ENCODE measurements at places on chromosomes 1 and 21.

- DNase-seq: no peak
Observed at GRCh38 chr1:3120994-3121393, 52.0 kb downstream of the PRDM16 start.

- DNase-seq: no peak
Observed at GRCh38 chr1:1365875-1366698, 7.7 kb upstream of the MXRA8 start.

DNA sequence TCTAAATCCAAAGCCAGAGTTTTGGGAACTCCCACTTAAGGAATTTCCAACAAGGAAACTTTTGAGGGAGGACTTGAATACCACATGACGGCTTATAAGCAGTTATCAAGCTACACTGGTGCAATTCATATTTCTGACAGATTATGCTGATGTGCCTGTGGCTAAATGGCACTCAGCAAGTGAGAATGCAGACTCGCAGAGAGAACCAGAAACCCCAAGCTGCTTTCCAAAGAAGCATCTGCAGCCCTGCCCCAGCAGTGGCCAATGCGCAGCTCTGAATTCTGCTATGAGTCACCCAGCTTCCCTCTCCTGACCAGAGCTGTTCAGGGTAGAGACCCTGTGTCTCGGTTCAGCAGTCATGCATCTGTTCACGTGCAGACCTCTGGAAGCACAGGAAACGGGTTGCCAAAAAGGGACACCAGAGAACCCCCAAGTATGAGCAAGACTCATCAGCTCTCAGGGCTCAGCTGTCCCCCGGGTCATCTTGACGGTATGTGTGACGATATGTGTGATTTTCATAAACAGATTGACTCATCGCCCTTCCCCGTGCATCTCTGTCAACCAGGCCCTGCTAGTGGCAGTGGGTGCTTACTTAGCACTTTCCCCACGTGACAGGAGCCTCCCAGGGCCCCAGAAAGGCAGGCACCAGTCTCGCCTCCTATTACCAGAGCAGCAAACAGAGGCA is 76.3 kb downstream of the ITPKB start:
- DNase-seq: peak; percentile 96

DNA sequence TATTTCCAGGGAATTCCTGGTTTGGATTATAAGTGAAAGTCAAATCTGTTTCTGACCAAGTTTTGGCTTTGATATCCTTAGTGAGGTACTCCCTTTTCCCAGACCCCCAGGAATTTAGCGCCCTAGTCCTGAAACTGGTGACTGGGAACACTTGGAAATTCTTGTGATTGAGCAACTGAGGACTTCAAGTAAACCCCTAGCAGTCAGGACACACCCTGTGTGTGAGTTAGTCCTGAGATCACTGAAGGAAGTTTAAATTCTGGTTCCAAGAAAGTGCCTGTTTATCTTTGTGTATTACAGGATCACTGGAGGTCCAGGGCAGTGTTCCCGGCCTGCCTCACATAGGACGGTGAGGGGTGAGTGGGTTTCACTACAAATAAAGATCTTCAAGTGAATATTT is 95.1 kb upstream of the F3 start:
- DNase-seq: peak; percentile 59

DNA sequence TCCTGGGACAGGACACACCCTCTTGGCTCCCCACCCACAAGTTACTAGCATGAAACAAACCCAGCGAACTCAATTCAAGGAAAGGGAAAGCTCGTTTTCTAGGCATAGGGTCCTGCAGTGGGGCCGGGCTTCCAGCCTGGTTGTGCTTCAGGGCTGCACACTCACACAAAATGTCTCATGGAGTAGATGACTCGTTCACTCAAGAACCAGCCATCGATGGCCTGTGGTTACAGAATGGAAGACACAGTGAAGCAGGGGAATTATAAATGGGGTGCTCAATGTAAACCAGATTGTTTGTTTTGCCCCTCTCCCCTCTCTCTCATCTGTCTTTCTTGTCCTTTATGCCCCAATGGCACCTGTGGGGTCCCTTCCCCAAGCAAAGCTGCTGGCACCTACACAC is 56.0 kb upstream of the COX20 start:
- no peak for DNase-seq

GRCh38 chr1:27602462-27603308 is 1.3 kb downstream of the AHDC1 start:
- peak; percentile 41 for DNase-seq

GRCh38 chr1:117751321-117751720 is 145.5 kb downstream of the TENT5C start:
- DNase-seq: no peak

- DNase-seq: no peak
Observed at GRCh38 chr1:14976256-14976655, 177.3 kb upstream of the TMEM51 start.

GRCh38 chr1:244049162-244050013 is 1.7 kb upstream of the ZBTB18 start:
- peak; percentile 19 for DNase-seq

GRCh38 chr21:16571594-16571993 is 841.8 kb downstream of the USP25 start:
- peak; percentile 79 for DNase-seq

- no peak for DNase-seq
Observed at GRCh38 chr21:23488245-23488644, 2119.0 kb downstream of the MRPL39 start.

- no peak for DNase-seq
Observed at GRCh38 chr1:15345705-15346345, 63.9 kb upstream of the EFHD2 start.

DNA sequence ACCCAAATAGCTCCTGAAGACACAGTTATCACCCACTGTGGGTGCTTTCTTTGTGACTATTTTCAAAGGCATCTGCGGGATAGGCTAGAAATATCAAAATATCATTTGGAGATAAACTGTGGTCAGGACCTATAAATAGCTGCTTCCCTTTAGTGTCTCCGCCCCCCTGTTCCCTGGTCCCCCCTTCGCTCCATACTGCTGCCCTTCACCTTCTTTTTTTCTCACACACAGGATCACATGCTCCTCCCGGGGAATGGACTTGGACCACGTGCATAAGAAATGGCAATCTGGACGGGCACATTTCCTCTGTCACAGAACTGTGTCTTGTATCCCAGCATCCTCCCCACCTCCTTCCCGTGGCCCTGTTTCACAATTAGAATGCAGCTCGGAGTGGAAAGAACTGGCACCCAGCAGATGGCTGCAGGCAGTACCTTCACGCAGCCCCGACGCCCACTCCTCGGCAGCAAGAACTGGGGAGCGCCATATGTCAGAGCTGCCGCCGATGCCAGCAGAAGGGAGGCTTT is 68.8 kb upstream of the SSX2IP start:
- DNase-seq: peak; percentile 37

DNA sequence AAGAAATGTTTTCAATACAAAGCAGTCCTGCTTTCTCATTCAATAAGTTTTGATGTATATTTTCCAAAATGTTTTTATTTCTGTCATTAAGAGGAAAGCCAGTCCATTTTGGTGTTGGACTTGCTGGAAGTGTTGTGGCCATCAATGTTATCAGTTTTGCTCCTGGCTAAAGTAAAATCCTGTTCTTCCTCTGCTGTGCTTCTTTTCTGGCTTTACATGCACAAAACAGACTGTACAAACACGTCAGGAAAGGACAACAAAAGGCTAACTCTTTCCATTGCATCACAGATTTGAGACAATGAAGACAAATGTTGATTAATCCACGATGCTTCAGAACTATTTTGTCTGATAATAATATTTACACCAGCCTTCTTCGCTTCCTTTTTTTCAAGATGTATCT is 735.4 kb downstream of the LTN1 start:
- peak; percentile 43 for DNase-seq

DNA sequence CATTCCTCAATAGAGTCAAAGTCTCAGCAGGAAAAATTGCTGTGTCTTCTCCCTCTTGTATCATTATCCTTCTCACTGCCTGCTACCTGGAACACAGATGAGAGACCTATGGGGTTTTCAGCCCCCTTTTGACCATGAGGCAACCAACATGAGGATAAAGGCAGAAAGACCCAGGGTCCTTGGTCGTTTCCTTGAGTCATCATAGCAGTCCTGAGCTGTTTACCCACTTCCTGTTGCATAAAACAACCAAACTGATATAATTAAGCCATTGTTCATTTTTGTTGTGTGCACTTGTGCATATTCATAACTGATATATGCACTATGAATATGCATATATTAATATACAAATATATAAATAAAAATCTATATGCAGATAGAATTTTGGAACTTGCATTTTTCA is 188.3 kb upstream of the MAP1LC3C start:
- DNase-seq: no peak

DNA sequence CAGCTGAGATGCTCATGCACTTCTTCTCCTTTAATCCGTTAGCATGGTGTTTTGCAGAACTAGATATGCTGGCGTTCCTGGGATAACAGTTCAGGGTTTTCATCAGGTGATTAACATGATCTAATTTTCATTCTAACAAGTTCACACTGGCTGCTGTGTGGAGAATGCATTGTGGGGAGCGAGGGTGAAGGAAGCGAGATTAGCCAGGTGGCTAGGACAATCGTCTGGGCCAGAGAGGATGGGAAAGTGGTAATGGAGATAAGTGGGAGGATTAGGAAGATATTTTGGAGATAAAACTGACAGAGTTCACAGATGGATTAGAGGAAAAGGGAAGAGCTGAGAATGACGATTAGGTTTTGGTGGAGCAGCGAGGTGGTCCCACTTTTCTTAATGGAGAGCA is 138.1 kb upstream of the MAGI3 start:
- no peak for DNase-seq

DNA sequence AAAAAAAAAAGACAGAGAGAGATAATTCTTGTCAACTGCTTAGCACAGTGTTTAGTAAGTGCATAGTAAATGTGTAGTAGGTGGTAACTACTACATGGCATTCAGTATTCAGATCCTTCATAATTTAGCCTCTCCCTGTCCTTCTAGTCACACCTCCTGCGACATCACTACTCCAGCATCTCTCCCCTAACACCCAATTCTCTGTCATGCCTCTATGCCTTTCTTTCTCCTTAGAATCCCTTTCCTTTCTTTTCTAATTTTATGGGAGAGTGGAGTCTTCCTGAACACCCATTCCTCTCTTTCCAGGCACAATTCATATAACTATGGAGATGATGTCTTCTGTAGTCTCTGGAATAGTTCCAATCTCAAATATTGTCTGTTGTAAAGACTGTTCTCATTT is 3.9 kb upstream of the VPS72 start:
- no peak for DNase-seq

- no peak for DNase-seq
Observed at GRCh38 chr1:4108331-4108730, 208.3 kb upstream of the C1orf174 start.

DNA sequence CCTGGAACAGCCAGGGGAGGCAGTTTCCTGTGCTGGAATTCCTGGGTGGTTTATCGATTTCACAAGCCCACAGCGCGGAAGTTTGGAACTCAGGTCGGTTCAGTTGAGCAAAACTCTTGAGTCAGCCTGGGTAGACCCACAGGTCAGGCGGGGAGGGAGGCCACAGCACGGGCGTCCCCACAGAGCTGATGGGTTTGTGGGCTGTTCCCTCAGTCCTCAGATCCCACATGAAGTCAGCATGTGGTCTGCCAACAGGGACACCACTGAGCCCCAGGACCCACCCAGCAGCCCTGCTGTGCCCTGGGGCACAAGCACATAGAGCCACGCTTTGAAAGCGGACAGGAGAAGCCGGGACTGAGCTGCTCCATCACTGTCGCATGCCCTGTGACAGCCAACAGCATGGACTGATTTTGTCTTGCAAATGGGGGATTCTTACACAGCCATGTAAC is 17.4 kb downstream of the BMP8A start:
- peak; percentile 69 for DNase-seq

- DNase-seq: peak; percentile 58
Observed at GRCh38 chr1:201528631-201529252, 10.2 kb upstream of the NAV1 start.

GRCh38 chr1:35284852-35285251 is 16.3 kb downstream of the ZMYM4 start:
- no peak for DNase-seq

GRCh38 chr21:37484535-37485474 is 118.2 kb downstream of the DYRK1A start:
- no peak for DNase-seq

DNA sequence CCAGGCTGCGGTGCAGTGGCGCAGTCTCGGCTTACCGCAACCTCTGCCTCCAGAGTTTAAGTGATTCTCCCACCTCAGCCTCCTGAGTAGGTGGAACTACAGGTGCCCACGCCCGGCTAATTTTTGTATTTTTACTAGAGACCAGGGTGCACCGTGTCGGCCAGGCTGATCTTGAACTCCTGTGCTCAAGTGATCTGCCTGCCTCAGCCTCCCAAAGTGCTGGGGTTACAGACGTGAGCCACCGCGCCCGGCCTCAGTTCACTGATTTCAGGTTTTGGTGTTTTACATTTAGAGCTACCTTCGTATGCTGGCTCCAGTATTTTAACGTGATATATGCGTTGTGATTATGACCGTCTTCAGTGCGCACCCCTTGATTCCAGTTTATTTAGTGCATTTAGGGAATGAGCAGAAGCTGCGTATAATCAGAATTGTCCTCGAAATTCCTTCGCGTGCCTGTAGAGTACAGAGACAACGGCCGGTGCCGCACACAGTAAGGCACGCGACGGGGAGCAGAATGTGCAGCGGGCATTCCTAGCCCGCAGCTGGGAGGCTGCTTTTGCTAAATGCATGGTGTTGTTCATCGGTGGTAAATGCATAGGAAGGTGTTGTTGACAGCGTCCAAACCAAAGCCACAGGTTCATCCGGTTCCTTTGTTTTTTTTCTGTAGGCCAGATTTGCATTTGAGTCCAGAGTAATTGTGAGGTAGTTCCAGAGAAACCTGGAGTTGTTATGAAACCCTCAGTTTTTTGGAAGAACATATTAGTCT is 48.9 kb upstream of the DIP2A start:
- DNase-seq: no peak

DNA sequence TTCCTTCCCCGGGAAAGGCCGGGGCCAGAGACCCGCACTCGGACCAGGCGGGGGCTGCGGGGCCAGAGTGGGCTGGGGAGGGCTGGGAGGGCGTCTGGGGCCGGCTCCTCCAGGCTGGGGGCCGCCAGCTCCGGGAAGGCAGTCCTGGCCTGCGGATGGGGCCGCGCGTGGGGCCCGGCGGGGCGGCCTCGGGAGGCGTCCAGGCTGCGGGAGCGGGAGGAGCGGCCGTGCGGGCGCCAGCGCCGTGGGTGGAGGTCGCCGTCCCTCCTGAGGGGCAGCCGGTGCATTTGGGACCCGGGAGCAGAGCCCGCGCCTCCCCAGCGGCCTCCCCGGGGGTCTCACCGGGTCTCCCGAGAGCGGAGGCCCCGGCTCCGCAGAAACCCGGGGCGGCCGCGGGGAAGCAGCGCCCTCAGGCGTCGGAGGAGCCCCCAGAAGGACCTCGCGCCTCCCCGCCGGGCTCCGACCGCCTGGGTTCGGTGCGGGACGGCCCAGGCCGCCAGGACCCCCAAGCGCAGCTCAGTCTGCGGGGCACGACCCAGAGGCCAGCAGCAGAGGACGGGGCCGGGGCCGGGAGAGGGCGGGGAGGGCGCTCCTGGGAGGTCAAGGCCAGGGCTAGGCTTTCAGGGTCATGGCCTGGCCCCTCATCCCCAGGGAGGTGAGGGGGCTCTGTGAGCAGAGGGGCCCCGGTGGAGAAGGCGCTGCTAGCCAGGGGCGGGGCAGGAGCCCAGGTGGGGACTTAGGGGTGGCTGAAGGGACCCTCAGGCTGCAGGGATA is 7.2 kb upstream of the SLX9 start:
- DNase-seq: peak; percentile 34

GRCh38 chr1:105087506-105087905 is 1337.8 kb downstream of the AMY1C start:
- no peak for DNase-seq

GRCh38 chr1:51927029-51927428 is 48.5 kb upstream of the NRDC start:
- no peak for DNase-seq

All from choroid plexus epithelial cell (primary cell).